KBM-7 (cell line): ENCODE measurements at places on chromosomes 16 and 17.

GRCh38 chr17:11898526-11899235, 98.6 kb downstream of the ZNF18 start:
- no peak for DNase-seq

DNA sequence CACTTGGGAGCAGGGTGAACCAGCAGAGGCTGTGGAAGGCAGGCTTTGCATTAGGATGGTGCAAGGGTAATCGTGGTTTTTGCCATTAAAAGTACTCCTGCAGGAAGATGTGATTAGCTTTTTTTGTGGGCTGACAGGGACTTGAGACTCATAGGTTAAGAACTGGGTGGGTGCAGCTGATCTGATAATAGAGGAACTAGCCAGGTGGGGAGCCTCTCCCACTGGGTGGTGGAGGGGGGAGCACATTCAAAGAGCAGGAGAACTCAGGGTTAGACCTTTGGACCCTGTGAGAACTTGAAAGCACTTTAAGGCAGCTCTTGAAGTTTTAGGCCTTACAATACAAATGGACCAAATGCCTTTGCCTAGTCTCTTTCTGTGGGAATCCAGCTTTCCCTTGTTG, 32.4 kb downstream of the CCL4 start:
- DNase-seq = no peak

GRCh38 chr17:81345228-81346089, 49.8 kb upstream of the BAHCC1 start:
- peak; percentile 82 for DNase-seq

GRCh38 chr16:87681981-87682570, 79.8 kb downstream of the JPH3 start:
- DNase-seq = peak; percentile 35

DNA sequence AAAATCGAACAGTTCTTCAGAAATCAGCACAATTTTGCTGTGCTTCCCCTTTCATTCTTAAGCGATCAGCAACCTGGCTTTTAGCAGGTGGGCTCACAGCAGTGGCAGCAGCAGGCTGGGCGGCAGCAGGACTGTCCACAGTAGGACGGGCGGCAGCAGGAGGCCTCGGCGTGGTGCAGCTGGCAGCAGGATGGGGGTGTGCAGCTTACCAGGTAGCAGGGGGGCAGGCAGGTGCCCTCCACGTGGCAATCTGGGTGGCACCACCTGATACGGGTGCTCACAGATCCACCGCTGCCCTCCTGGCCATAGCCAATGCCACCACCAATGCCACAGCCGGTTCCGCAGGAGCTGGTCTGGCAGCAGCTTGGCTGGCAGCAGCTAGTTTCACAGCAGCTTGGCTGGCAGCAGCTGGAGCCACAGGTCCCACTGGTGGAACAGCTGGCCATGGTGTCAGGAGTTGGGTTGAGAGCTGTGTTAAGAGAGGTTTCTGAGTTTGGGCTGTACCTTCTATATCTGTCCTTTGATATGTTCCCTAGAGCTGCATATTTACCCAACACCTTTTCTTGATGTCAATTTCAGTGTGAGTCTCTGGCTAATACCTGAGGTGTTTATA, at the start of gene KRTAP1-4:
Gene KRTAP1-4 (minus strand): TSS at position 563 of the 613 bp plus-strand sequence. CDS start 117 bp downstream, at position 446.
- no peak for DNase-seq

GRCh38 chr16:87098976-87099720, 218.0 kb downstream of the C16orf95 start:
- DNase-seq = no peak

GRCh38 chr16:27029525-27029924, 37.2 kb upstream of the C16orf82 start:
- no peak for DNase-seq

- DNase-seq = peak; percentile 94
Observed at GRCh38 chr16:81481207-81481821, 36.7 kb downstream of the CMIP start.

GRCh38 chr17:17493986-17494466, 2.2 kb downstream of the RASD1 start:
- no peak for DNase-seq

DNA sequence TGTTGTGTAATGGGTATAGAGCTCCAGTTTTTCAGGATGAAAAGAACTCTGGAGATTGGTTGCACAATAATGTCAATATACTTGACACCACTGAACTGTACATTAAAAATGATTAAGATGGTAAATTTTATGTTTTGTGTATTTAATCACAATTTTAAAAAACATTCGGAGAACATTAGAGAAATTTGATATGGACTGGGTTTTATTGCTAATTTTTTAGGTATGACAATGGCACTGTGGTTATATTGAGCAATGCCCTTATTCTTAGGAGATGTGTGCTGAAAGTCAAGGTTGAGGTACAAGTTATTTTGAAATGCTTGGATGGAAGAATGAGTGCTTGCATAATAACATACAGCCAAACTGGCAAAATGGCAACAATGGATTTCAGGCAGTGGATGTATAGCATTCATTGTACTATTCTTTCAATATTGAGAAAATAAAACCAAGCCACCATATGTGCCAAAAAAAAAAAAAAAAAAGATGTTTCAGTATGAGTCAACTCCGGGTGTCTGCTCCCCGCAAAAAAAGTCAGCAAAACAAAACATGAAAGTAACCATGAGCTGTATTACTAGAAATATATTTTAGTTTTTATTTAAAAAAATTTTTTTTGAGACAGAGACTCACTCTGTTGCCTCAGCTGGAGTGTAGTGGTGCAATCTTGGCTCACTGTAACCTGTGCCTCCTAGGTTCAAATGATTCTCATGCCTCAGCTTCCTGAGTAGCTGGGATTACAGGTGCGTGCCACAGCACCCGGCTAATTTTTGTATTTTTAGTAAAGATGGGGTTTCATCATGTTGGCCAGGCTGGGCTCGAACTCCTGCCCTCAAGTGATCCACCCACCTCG, 19.8 kb downstream of the HOXB1 start:
- no peak for DNase-seq

DNA sequence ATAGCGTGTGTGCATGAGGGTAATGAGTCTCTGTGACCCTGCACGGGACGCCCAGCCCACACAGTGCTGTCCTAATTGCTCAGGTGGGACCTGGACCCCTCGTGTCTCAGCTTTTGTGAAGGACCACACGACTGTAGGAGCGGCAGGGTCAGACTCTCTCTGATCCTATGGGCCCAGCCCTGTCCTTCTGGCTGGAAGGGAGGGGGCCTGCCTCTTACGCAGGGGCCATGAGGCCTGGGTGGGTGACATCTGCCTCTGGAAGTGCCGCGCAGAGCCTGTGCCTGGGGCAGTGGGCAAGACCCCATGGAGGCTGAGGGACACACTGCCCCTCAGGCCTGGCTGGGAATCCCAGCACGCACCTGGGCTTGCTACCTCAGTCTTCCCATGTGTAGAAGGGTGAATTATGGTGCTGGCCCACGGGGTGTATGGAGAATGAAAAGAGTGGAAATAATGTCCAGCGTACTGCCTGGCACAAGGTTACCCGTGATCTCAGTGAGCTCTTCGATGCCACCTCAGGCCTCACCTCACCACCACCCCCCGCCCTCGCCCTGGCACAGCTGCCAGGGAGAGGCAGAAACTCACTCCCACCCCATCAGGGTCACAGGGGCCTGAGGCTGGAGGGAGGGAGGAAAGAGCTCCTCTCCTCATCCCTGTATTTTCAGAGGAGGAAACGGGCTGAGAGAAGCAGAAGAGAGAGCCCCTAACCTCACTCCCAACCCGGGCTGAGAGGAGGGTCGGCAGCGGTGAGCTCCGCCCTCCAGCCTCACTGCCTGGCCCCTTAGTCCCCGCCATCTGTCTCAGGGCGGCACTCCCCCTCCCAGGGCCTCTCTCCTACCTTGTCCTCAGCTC, 27.1 kb upstream of the DBNDD1 start:
- no peak for DNase-seq

DNA sequence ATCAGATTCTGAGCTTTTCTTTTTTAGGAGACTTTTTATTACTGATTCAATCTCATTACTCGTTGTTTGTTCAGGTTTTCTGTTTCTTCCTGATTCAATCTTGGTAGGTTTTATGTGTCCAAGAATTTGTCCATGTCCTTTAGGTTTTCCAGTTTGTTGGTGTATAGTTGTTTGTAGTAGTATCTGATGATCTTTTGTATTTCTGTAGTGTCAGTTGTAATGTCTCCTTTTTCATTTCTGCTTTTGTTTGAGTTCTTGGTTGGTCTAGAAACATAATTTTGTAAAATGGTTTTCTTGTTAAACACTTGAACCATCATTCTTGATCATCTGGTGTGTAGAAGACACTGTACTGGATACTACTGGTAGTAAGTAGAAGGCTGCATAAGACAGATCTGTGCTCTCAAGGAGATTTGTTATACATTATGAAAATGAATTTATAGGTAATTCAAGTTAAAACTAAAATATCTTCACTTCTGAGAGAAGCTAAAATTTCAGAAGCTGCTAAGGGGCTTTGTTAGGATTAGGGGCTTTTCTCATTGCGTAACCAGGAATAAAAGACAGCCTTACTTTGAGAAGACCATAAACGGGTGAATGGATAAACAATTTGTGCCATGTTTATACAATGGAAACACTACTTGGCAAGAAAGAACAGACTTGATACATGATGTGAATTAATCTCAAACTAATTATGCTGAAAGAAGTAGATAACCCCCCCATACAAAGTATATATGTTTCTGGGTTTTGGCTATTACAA, 44.0 kb downstream of the NSRP1 start:
- DNase-seq = no peak

GRCh38 chr16:24976061-24976779, 38.9 kb downstream of the ARHGAP17 start:
- DNase-seq = no peak

DNA sequence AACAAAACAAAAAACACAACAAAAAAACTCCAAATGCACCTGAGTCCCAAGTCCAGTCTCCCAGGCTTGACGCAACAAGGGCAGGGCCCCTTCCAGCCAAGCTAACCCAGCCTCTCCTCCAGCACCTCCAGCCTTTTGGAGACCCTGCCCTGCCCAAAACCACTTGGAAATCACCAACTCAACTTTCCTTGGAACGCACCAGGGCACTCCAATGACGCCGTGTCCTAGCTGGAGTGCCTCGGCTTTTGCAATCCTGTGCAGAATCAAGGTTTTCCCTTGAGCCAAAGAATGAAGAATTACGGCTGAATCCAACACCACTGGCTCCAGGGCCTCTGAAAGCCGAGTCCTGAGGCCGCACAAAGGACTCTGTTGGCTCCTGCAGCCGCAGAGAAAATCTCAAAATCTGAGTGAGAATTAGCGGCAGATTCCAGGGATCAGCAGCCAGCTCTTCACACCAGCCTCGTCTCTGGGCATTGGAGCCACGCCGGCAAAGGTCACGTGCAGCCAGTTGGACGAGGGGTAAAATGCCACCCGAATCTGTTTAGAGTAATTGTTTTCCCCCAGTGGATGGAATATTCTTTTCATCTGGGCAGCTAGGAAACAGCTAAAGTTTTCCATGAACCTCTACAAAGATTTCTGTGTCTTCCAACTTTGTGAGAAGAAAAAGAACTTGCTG, 9.7 kb upstream of the BAIAP2 start:
- DNase-seq = no peak

GRCh38 chr17:48462946-48463345, 32.9 kb upstream of the SKAP1 start:
- DNase-seq = no peak

DNA sequence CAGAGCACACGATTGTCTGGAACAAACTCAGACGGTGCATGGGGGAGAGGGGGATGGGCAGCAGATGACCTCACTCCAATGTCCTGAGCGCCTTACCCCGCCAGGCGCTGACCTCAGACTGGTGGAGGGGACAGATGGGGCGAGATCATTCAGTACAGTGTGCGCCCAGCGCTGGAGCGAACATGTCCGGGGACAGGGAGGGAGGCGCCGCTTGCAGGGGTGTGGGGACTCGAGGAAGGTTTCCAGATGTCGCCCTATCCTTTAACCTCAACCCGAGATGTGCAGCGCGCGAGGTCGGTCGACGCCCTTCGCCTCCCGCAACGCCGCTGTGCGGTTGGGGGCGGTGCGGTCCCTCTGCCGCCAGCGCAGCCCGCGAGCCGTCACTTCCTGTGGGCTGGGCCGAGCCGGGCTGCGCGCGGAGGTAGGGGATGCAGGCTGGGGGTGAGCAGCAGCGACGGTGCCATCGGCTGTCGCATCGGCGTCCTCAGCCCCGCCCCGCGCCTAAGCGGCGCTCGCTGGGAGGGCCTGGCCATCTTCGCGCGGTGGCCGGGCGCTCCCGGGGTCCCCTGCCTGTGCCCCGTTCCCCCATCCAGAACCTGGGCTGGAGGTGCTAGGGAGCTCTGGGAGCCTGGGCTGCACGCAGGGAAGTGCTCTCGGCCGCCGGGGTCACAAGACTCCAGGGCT, 5.3 kb upstream of the CDR2L start:
- peak; percentile 84 for DNase-seq

DNA sequence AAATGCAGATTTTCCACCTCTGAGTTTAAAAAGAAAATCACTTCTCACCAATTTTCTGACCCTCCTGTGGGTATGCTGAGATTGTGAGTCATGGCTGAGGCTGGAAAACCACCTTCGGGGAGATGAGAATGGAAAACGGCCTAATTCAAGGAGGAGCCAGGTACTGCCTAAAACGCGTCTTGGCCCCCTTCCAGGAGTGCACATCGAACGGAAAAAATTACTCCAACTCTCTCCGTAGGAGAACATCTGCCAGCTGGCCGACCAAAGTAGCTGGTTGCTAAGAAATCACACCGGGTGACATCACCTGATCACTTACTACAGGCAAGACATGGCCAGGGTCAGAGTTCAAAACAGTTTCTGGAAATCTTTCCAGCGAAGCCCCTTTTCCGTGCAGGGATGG, 107.6 kb downstream of the ZNF423 start:
- no peak for DNase-seq

GRCh38 chr17:71398025-71398424, 722.8 kb upstream of the SOX9 start:
- DNase-seq = no peak

GRCh38 chr16:66251476-66252160, 114.9 kb upstream of the CDH5 start:
- no peak for DNase-seq

DNA sequence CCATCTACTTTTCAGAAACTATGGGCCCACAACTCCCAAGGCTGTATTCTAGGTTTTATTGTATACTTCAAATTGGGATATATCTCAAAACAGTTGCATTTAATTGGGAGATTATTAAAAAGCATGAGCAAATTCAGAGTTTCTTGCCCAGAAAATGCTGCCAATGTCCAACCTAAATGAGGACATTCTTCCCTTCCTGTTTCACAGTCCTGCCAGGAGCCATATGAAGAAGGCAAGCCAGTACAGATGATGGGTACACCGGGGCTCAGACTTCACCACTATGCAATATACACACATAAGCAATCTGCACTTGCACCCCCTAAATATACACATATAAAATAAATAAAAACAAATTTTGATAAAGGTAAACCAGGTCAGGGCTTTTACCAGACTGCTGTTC, 34.0 kb upstream of the CBLN1 start:
- no peak for DNase-seq
